ENCODE measurements at places on chromosomes 7 and 10.
A peak's percentile ranks its signal among the peaks of the same experiment; 100 is the strongest.

GRCh38 chr7:138170298-138170697, 94.0 kb downstream of the AKR1D1 start:
- no peak for DNase-seq

DNA sequence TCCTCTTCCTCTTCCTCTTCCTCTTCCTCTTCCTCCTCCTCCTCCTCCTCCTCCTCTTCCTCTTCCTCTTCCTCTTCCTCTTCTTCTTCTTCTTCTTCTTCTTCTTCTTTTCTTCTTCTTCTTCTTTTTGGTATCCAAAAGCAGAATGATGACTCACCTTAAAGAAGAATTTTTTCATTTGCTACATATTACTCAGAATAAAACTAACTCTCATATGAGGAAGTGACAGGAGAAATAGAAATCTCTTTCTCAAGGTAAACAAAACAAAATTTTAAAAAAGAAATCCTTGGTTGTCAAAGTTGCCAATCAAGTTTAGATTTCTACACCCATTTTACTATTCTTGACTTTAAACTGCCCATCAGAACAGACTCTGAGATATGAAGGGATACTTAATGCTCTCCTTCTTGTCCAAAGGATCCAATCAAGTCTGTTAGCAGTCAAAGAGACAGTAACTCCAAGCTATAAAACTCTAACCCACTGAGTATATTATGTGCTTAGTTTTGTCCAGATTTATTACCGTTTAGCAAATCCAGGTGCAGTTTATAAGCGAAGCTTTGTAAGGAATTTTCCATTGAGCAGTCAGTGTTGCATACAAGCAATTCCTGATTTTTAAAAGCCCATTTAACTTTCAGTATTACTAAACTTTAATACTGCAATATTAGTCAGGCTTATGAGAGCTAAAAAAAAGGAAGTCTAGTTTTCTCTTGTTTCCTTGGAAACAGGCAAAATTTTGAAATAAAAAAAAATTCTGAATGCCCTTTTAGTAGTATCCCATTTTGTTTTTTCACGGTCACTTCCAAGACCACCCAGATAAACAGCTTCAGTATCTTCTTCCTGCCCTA, 43.1 kb upstream of the SNX13 start:
- DNase-seq, result no peak

DNA sequence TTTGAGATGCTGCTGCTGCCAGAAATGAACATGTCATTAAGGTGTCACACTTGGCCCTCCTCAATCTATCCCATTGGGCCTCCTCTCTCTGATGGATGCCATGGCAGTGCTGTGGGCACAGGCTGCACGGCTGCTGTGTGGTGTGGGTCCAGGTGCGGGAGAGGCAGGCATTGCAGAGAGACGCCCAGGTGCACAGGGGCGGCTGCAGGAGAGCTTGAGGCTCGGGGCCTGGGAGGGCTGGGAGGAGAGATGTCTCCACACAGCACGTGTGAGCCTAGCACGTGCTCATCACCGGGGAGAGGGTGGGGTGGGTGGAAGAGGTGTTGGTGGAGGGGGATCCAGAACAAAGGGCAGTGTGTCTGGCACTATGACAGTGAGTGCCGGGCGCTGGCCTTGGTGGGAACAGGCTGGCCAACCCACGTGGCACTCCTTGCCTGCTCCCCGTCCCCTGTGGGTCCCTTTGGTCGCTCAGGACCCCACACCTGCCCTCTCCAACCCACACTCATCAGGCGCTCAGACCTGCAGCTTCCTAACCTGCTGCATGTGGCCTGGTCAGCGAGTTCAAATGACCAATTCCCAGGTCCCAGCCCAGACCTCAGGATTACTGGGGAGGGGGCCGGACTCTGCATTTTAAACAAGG, 39.9 kb upstream of the BNIP3 start:
- no peak for DNase-seq

GRCh38 chr7:112573302-112574039, 92.7 kb downstream of the LSMEM1 start:
- DNase-seq, result no peak

DNA sequence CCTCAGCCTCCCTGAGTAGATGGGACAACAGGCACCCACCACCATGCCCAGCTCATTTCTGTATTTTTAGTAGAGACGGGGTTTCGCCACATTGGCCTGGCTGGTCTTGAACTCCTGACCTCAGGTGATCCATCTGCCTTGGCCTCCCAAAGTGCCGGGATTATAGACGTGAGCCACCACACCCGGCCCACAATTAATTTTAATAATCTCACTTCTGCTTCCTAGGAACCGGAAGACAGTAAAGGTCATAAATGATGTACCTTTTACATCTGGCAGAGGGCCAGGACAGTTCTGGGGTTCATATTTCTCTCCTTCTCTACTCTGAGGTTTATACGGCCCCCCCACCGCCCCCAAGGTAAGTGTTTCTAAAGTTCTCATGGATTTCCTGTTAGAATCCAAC, 31.2 kb upstream of the AOAH start:
- DNase-seq, result no peak

DNA sequence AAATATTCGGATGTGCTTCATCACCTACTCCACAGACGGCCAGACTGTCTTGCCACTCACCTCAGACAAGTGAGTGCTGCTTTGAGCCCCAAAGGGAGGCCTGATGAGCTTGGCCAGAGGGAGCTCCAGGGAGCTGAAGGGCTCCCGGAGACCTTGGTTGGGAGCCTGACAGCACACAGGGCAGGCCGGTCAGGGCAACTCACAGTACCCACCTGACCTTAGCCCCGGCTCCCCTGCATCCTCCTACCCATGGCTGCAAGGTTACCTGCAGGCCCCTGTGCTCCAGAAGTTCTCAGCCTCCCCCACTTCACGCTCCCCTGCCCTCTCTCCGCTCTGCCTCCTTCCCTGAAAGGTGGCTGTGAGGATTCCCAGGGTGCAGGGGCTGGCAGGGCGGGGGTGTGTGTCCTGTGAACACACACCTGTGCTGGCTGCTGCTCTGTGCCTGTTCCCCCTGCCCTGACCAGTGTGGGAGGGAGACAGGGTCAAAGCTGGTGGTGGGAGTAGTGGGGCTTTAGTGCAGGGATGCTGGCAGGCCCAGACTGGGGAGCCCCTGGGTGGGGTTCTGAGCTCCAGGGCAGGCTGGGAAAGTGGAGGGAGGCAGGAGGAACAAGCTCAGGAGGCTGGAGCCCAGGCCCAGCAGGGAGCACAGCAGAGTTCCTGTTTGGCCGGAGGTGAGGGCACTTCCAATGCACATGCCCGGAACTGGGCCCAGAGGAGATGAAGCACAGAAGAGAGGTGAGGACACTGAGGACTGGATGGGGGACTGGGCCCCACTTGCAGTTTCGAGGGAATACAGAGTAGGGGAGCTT, 7.2 kb downstream of the ANTXRL start:
- DNase-seq, result no peak

- no peak for DNase-seq
Observed at GRCh38 chr10:52729271-52730104, 43.1 kb downstream of the MBL2 start.

GRCh38 chr10:11823122-11823988, at the start of gene PROSER2:
Gene PROSER2 (plus strand): TSS chr10:11823356. CDS start chr10:11852078, 28,722 bp downstream.
- DNase-seq, result peak; percentile 31

GRCh38 chr7:45239486-45239885, 81.9 kb downstream of the RAMP3 start:
- DNase-seq, result no peak

DNA sequence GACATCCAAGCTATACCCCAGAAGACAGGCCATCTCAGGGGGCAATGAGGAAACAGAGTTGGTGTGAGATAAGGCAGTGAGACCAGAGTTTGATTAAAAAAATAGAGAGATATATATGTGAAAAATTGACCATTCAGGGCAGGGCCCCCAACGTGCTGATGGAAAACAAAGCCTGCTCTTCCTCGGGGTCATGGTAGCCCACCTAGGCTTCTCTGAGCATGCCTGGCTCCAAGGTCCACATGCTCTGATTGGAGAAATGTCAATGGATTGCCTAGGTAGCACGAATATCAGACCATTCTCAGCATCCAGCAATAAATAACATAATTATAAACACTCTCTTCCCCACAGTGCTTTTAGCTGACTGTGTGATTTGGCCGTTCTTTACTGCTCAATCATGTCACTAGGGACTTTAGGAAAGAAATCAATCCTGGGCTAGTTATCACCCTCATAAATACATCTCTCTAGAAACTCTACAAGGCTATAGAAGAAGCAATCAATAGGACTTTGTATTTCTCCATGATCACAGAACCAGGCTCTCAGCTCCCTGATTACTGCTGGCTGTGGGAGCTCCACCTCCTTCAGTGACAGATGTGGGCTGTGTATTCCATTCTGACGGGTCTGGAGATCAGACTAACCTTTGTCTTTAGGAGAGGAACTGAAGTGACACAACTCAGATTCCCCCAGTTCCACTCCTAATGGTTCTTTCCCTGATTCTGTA, 766.4 kb downstream of the GRID1 start:
- DNase-seq, result no peak

GRCh38 chr10:63210611-63211196, 77.6 kb downstream of the NRBF2 start:
- DNase-seq, result no peak

GRCh38 chr7:151930695-151931094, 25.6 kb upstream of the GALNTL5 start:
- no peak for DNase-seq

DNA sequence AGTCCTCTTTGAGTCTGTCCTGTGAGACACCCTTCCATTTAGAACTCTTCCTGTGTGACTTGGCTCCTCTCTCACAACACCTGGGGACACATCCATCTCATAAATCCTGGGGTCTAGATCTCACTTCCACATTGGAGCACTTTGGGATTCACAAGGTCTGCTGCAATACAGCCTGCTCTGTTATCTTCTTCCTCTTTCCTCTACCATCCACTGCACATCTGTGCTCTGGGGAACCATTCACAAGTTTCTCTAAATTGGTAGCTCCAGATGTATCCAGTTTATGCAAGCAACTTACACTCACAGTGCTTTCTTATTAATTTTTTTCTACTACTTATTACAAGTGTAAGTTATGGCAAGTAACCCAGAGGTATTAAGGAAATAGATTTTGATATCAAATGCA, 5.5 kb upstream of the FIGNL1 start:
- no peak for DNase-seq

DNA sequence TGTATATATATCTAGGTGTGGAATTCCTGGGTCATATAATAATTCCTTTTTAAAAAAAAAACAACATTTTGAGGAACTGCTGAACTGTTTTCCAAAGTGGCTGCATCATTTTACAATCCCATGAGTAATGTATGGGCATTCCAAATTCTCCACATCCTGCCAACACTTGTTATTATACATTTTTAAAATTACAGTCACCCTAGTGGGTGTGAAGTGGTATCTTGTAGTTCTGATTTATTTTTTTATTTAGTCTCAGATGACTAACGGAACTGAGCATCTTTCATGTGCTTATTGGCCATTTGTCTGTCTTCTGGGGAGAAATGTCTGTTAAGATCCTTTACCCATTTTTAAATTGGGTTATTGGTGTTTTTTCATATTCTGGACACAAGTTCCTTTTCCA, 12.0 kb upstream of the KLHL7 start:
- no peak for DNase-seq

GRCh38 chr7:13908667-13909397, 80.6 kb downstream of the ETV1 start:
- DNase-seq, result no peak

DNA sequence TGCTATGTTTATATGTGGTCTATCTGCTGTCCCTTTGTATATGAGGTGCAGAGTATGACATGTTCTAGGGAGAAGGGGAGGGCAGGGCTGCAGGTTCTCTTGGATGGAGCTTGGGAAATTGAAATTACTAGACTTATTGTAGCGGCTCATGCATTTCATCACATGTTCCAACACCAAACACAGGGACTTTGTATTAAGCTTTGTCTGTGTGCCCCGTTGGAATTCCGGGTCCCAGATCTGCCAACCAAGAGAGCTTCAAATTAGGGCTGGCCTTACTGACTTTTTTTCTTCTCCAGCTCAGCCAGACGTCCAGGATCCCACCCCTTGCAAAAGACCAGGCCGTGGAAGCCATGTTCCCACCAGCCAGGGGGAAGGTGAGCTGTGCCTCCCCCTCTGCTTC, 3.4 kb downstream of the ZNF789 start:
- DNase-seq, result no peak

DNA sequence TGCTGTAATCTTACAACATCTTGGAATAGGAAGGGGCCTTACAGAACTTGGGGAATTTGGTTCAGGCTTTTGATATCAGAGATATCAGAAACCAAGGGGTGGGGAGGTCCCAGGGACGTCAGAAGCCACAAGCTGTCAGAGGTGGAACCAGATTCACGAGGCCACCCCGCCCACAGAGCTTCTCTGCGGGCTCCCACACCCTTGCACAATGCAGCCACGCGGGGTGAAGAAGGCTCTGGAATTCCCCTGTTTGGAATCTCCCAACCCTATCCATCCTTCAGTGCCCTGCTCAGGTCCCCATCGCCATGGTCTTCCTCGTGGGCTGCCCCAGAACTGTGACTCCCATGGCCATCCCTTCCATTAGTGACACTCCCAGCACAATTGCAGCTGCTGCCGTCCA, 247.1 kb upstream of the SHH start:
- no peak for DNase-seq

DNA sequence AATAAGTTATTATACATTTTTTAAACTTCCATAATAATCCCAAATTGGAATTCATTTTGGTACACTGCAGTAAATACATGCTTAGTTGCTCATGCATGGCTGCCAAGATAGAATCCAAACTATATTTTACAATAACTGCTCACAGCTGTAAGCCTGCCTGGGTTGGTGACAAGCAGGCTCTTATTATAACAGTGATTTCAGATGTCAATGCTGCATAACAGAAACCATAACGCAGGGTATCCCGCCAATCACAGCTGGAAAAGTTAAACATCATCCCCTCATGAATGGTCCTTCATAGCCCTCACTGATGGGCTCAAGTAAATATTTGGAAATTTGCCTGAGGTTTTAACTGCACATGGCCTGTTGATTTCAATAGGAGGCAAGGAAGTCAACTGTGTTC, 149.8 kb downstream of the AMPH start:
- DNase-seq, result no peak

DNA sequence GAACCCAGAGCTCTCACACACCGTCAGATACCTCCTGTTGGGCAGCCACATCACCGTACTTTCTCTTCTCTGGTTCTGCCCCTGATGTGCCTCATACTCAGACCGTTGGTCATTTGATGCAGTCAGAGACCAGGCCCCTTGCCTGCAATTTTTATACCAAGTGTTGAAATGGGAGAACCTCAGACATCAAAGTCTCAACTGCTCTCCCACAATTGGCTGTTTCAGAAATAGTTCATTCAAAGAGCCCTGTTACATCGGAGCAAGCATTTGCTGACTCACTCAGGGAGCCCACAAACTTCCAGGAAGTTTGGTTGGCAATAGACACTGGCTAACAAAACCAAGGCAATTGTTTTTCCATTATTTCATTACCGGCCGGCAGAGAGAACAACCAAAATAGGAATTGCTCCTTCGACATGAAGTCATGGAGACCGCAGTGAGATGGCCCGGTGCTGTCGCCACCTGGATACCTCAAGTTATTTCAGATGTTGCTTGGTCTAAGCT, 33.5 kb upstream of the ADAM12 start:
- no peak for DNase-seq

- no peak for DNase-seq
Observed at GRCh38 chr10:104337521-104337984, 712 bp downstream of the ITPRIP start.

- no peak for DNase-seq
Observed at GRCh38 chr10:15182540-15183207, 14.2 kb upstream of the NMT2 start.

- DNase-seq, result no peak
Observed at GRCh38 chr7:528451-528850, 8.8 kb upstream of the PDGFA start.

All from activated CD4-positive, alpha-beta T cell treated with anti-CD3 and anti-CD28 coated beads, Interleukin-2, amount 50 U/mL, for 1 hour (primary cell).